ENCODE measurements at places on chromosomes 3 and 15.

GRCh38 chr3:5735896-5736295 is 548.4 kb downstream of the EDEM1 start:
- no peak for DNase-seq

- no peak for DNase-seq
Measured at GRCh38 chr3:73759297-73759711, 134.6 kb upstream of the PDZRN3 start.

- no peak for DNase-seq
Measured at GRCh38 chr15:56968821-56969220, 50.4 kb downstream of the TCF12 start.

DNA sequence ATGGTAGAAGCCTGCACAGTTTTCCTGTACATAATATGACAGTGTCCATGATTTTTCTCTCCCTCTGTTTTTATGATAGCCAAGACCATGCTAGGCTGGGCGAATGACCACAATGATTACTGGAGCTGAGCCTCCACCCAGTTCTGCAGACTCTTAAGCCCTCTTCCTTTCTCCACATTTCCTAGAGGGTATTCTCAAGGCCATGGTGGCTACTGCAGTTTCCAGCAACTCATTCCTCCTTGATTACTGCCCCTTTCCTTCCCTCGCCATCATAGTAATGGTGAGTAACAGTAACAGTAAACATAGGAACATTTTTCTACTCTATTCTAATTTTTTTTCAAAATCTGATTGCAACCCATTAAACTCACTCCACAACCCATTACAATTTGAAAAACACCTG is 20.2 kb downstream of the TNIK start:
- no peak for DNase-seq
